ENCODE measurements at places on chromosomes 1 and 21.

- no peak for DNase-seq
Measured at GRCh38 chr1:104733866-104734265, 984.2 kb downstream of the AMY1C start.

DNA sequence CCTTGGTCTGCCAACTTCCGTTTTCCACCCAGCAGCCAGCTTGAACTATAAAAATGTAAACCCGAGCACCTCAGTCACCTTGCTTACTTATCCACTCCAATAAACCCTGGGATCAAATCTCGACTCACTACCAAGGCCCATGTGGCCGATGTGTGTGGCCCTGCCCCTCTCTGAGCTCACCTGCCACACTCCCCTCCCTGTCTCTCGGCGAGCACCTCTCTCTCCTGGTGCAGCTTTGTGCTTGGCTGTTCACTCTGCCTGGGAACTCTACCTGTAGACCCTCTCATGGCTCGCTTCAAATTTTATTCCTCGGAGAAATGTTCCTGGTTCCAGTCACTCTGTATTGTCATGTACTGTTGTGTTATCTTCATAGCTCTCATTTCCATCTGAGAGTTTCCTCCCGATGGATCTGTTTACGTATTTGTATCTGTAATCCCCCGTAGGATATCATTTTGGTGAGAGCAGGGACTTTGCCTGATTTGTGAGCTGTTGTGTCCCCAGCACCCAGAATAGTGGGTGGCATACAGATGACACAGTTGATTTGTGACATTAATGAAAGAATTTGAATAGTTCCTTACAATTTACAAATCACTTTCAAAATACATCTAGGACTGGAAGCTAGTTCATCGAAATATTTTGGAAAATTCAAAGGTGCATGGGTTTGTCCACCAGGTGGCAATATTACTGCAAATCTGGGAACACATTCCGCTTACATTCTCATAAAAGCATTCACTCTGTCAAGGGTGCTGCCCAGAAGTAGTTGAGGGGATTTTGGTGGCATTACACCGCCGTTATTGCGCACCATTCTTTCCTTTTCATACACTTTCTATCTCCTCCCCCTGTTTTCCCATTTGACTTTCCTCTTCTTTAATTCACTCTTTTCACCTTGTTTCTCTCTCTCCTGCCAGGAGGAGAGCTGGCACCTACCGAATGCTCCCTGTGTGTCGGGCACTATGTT, 95.3 kb downstream of the ABCA4 start:
- DNase-seq: no peak

DNA sequence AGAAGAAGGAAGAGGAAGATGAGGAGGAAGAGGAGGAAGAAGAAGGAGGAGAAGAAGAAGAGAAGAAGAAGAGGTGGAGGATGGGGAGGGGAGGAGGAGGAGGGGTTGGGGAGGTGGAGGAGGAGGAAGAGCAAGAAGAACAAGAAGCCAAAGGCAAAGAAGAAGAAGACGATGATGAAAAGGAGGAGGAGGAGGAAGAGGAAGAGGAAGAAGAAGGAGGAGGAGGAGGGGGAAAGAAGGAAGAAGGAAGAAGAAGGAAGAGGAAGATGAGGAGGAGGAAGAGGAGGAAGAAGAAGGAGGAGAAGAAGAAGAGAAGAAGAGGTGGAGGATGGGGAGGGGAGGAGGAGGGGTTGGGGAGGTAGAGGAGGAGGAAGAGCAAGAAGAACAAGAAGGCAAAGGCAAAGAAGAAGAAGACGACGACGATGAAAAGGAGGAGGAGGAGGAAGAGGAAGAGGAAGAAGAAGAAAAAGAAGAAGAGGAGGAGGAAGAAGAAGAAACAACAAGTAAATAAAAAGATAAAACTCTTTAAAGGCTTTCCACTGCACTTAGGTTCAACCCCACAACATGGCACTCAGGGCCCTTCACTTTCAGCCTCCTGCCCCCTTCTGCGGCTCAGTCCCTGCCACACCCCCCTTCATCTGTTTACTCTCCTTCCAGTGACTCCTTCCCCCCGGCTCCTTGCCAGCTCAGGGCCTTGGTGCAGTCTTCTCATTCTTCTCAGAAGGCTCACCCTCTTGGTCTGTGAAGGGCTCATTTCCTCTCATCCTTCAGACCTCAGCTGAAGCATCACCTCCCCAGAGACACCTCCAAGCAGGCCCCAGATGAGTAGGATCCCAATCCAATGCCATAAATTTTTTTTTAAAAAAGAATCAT, 114.0 kb downstream of the KCNN3 start:
- no peak for DNase-seq

GRCh38 chr1:159088546-159089183, 12.1 kb upstream of the AIM2 start:
- DNase-seq: no peak

- DNase-seq: peak; percentile 30
Measured at GRCh38 chr1:149917571-149918144, at the start of gene SV2A. TSS of gene SV2A (minus strand) at chr1:149917844. CDS start at chr1:149913840, 4,004 bp downstream.

GRCh38 chr1:182260516-182260915, 131.1 kb downstream of the GLUL start:
- no peak for DNase-seq

Measured in progenitor cell of endocrine pancreas (in vitro differentiated cells).